Activated CD4-positive, alpha-beta T cell treated with anti-CD3 and anti-CD28 coated beads, Interleukin-2, amount 10 ng/mL, durations not matched to agents 7 days and 5 days (primary cell): ENCODE measurements at places on chromosomes 1 and 21.

- no peak for DNase-seq
Observed at GRCh38 chr1:215344539-215344938, 222.6 kb upstream of the KCTD3 start.

DNA sequence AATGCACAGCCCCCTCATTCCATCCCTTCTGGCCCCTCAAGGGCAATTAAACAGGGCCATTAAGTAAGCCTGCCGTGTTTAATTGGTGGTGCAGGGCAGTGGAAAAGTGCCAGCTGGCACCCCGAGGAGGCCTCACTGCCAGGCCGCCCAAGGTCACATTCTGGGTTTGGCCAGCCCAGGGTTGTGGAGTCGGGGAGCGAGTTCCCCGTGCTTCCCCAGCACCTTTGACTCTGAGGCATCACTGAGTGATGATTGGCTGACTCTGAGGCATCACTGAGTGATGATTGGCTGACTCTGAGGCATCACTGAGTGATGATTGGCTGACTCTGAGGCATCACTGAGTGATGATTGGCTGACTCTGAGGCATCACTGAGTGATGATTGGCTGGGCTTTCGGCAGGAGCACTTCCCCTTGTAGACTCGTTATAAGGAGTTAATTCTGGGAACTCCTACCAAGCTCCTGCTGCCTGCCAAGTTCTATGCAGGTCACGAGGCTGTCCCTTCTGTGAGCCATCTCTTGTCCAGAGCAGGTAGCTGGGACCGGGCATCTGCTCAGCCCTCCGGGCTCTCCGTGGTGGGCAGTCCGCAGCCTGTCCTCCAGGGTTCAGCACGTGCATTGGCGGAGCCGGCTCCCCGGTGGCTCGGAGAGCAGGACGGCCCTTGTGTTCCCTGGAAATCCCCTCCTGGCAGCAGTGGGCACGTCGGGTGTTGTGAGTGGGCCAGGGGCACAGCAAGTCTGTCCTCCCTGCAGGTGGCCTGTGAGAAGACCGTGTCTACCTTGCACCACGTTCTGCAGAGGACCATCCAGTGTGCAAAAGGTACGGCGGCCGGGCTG lies 20.9 kb downstream of the CSTB start:
- no peak for DNase-seq

GRCh38 chr1:163047951-163048659 lies 21.1 kb upstream of the RGS4 start:
- DNase-seq, result no peak

DNA sequence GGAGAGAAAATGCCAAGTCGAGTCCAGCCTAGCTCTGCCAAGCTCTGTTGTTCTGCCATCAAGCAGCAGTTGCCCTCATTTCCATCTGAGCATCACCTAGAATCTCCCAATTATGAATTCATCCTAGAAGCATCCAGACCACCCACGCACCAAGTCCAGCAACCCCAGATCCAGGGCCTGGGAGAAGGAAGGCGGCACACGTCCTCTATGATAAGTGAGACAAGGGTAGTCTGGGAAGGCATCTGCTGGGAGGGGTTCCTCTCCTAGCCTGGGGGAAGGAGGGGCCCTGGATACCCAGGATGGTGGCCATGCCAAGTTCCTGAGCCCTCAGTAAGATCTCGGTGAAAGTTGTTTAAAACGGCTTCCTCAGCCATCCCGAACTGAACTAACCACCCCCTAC lies 70.7 kb downstream of the VWA5B1 start:
- no peak for DNase-seq

DNA sequence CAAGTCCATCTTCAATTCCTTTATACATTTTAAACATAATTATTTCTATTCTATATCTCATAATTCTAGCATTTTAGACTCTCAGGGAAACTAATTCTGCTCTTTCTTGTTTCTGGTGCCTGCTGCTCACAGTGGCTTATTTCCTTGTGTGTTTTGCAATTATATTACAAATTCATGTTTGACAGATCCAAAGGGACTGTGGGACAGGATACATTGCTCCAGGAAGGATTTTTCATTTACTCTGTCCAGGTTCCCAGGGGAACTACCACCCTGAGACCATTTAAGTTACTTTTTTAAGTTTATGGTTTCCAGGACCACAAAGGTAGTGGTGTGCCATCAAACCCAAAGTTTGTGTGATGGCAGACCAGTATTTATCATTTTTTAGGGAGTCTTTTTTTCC lies 6.6 kb downstream of the TTC39A start:
- no peak for DNase-seq

GRCh38 chr1:237542525-237543418 lies 347.9 kb downstream of the ZP4 start:
- DNase-seq, result no peak

- no peak for DNase-seq
Observed at GRCh38 chr1:208071435-208072031, 160.6 kb upstream of the CD34 start.

DNA sequence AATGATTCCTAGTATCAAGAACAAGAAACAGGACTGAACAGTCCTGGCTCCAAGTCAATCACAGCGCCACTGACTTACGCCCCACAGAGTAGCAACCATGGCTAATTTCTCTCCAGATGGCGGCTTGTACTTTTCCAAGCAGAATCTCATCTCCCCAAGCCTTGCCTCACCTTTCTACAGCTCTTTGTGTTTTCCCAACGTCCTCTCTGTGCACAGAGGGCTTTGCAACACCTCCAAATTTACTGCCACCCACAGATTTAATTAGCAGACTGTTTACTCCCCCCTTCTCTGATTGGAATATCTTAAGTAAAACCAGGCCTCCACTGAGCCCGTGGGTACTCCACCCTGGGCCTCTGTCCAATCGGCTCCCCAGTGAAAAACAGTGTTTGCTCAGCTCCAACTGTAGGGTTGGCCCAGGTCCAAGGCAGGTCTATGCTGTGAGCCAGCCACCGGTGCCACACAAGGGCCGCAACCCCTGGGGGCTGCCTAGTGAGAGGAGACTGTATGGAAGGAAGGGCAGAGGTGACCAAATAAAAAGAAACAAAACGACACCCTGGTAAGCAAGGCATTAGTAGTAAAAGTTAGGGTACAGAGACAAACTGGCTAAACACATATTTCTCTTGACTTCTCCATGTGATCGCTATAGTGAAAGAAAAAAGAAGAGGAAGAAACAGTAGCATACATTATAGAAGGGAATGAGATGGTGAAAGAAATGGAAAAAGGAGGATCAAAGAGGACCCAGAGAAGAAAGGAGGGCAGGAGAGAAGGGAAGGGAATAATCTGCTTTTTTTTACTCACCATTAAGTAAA lies 128.4 kb upstream of the SOD1 start:
- DNase-seq, result no peak

GRCh38 chr1:56780826-56781225 lies 38.4 kb downstream of the FYB2 start:
- no peak for DNase-seq

GRCh38 chr1:222394224-222394623 lies 153.7 kb downstream of the HHIPL2 start:
- no peak for DNase-seq

- DNase-seq, result no peak
Observed at GRCh38 chr1:151832318-151832980, 847 bp upstream of the RORC start.

DNA sequence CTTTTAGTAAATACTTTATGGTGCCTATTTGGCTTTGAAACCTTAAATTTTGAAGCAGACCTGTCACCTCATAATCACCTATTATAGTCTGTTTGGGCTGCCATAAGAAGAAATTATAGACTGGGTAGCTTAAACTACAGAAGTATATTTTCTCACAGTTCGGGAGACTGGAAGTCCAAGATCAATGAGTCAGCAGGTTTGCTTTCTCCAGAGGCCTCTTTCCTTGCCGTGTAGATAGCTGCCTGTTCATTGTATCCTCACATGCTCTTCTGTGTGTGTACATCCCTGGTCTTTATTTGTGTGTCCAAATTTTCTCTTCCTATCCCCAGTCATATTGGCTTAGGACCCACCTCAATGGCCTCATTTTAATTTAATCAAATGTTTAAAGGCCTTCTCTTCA lies 518.2 kb downstream of the ADGRL2 start:
- DNase-seq, result no peak

GRCh38 chr1:106319612-106320011 lies 736.9 kb upstream of the PRMT6 start:
- DNase-seq, result no peak

GRCh38 chr1:20361805-20362381 lies 71.2 kb downstream of the VWA5B1 start:
- peak; percentile 12 for DNase-seq

- DNase-seq, result no peak
Observed at GRCh38 chr1:151972542-151973248, 21.0 kb downstream of the S100A10 start.

- no peak for DNase-seq
Observed at GRCh38 chr21:34815831-34816705, 147.3 kb downstream of the CLIC6 start.

- peak; percentile 47 for DNase-seq
Observed at GRCh38 chr1:155967341-155968050, 10.9 kb downstream of the ARHGEF2 start.

GRCh38 chr1:151681923-151682322 lies 34.7 kb downstream of the CELF3 start:
- no peak for DNase-seq
